ENCODE measurements at places on chromosomes 7 and 10. TPM values are rescaled to one million over a fixed set of nuclear protein-coding genes. Genes with fewer than 3 reads are reported as not detected.

GRCh38 chr10:88330174-88330573, 252.9 kb downstream of the RNLS start:
- peak; percentile 59 for DNase-seq

NPS gene
- not detected for total RNA-seq

GRCh38 chr10:88473989-88474883, 108.9 kb downstream of the RNLS start:
- DNase-seq = peak; percentile 48

DNA sequence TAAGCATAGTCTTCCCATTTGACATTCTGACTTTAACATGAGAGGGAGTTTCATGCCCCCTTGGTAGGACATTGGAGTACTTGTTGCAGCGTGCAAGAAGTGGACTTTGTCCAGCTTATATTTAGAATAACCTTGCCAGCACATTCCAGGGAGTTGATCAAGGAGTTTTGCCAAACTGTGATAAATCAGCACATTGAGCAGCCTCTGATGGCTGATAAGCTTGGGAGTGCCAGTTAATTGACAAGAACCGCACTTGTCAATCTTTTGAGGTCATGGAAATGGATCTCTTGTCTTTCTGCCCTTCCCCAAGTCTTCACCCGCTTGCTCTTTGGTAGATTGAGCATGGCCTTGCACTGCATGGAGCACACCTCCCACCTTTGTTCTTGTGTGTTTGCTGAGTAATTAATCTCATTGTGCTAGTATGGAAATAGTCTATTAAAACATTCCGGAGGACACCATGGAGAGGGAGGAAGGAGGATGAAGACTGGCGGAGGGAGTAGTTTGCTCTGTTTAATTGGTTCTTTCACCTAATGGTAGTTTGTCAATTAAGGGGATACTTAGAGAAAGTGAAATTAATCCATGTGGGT, 668.5 kb upstream of the GALNT17 start:
- no peak for DNase-seq

DNA sequence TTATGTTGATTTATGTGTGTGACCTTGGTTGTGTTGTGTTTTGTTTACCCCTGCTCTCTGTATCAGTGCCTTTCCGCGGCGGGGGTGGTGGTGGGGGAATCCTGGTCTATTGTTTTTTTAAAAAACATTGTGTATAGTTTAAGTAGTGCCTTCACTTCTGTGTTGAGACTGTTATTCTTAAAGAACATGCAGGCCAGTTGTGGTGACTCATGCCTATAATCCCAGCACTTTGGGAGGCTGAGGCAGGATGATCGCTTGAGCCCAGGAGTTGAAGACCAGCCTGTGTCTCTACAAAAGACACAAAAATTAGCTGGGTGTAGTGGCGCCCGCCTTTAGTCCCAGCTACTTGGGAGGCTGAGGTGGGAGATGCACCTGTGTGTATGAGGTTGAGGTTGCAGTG, 429.0 kb upstream of the LRGUK start:
- peak; percentile 20 for DNase-seq

DNA sequence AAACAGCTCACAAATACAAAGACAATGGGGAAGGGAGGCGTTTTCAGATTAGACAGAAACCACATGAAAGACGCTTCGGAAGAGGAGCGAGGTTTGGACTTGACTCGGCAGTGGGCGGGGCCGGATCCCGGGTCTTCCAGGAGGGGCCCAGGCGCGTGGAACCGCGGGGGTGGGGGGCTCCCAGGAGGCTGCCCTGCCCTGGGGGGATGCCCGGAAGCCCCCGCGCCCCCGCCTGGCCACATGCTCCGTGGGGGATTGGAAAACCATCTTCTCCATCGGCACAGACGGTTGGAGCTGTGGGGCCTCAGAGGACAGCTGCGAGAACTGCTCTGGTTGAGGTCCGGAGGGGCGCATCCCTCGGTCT, 186.0 kb upstream of the SHH start:
- no peak for DNase-seq

DNA sequence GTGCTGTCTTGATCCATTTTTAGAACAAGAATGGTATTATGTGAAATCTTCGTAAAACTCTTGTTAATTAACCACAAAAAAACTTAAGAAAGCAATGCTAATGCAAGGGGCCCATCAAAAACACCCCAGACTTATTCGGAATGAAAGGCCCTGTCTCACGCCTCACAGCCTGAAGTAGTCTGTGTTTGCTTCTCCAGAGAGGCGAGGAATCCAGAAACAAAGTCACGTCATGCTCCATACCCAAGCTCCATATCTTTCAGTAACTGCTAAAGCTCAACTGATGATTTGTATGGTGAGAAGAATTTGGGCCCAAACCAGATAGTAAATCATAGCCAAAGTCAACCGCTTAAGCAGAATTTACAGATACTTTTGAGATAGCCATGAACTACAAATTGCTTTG, 155.4 kb downstream of the ATE1 start:
- DNase-seq = no peak

DNA sequence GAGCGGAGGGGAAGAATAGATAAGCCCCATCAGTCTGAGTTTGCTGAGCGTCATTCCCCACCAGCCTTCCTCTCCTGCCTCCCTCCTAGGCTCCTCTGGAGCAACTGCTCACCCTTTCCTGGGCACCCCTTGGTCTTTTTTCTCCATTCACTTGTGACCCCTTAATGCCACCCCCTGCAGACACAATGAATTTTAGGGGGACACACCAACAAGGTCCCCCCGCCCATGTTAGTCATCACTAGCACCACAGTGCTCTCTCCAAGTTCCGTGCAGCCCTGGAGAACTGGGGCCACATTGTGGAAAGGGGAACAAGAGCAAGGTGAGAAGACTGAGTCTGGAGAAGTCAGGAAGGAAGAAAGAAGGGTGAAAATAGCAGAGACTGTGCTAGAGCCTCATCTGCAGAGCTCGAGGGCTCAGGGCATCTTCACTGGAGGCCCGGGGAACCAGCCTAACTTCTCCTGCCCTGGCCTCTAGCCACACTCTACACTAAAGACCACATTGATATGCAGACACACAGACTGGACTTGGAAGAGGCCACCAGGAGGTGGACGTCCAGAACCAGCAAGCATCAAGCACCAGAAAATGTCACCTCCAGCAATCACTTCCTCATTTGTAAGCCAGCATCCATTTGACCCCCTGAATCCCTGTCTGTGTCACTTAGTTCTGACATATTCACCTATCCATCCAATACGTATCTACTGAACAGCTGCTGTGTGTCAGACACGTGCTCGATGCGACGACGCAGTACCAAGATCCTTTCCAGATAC, 17.5 kb downstream of the RGR start:
- DNase-seq = no peak

LIPJ gene
- total RNA-seq = not detected

DNA sequence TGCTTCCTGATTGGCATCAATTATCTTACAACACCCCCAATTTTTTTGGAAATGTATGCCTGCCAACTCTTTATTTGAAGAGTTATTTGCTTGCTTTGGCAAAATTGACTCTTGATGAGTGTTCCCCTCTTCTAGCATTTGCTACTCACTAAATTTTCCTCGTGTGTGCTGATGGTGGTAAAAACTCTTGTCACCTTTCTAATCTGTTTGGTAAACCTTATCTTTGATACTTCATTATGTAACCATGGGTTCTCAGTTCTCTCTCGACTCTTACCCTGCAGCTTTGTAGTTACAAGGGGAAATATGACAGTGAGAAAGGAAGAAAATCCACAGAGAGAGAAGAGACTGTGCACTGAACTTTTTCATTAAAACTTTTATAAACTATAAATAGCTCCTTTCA, 102.5 kb downstream of the CDK14 start:
- DNase-seq = no peak

GRCh38 chr10:125035136-125035535, 93.2 kb downstream of the ZRANB1 start:
- DNase-seq = peak; percentile 92

DNA sequence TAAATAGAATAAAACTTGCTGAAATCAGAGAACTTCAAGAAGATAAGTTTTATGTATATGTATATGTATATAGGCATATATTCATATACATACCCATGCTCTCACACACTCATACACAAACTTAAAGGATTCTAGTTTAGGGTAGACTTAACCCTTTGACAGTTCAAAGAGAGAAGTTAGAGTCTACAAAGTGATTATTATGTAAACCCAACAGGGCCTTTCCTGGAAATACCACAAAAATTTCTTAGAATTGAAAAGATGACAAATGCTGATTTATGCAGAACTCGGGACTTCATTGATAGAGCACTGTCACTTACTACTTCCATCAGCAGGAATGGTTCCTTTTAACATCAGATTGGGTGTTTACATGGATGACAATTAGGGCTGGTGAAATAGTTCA, 763.5 kb downstream of the AUTS2 start:
- no peak for DNase-seq

GRCh38 chr7:8147760-8148463, 114.1 kb downstream of the ICA1 start:
- no peak for DNase-seq

- DNase-seq = no peak
Measured at GRCh38 chr10:130720235-130720634, 584.0 kb downstream of the GLRX3 start.

LOXL4 gene
- total RNA-seq = 1.2 TPM

GRCh38 chr7:12731775-12732174, 44.3 kb downstream of the ARL4A start:
- no peak for DNase-seq

DNA sequence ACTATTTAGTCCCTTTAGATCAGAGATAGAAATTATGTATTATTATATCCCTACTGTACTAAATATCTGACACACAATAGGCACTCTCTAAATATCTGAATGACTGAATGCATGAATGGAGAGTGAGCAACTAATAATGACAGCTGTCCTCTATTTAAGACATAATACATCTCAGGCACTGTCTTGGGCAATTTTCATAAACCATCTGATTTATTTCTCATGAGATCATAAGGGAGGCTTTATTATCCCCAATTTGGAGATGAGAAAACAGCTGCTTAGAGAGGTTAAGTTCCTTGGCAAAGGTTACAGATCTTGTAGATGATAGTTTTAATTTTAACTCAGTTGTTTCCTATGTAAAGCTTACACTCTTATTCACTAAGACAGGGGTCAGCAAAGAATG, 570.6 kb downstream of the GRM8 start:
- DNase-seq = no peak

DNA sequence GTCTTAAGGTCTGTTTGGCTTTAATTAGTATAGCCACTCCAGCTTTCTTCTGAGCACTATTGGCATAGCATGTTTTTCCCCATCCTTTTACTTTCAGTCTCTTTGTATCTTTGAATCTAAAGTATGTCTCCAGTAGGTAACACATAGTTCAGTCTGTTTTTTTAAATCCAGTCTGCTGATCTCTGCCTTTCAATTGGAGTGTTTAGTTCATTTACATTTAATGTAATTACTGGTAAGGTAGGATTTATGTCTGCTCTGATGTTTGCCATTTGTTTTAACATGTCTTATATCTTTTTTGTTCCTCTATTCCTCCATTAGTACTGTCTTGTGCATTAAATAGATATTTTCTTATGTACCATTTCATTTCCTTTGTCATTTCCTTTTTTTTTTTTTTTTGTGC, 72.5 kb downstream of the EXOC6 start:
- no peak for DNase-seq

- no peak for DNase-seq
Measured at GRCh38 chr10:89644691-89644966, 413 bp downstream of the PANK1 start.

ELMO1 gene
- 36.3 TPM for total RNA-seq

DNA sequence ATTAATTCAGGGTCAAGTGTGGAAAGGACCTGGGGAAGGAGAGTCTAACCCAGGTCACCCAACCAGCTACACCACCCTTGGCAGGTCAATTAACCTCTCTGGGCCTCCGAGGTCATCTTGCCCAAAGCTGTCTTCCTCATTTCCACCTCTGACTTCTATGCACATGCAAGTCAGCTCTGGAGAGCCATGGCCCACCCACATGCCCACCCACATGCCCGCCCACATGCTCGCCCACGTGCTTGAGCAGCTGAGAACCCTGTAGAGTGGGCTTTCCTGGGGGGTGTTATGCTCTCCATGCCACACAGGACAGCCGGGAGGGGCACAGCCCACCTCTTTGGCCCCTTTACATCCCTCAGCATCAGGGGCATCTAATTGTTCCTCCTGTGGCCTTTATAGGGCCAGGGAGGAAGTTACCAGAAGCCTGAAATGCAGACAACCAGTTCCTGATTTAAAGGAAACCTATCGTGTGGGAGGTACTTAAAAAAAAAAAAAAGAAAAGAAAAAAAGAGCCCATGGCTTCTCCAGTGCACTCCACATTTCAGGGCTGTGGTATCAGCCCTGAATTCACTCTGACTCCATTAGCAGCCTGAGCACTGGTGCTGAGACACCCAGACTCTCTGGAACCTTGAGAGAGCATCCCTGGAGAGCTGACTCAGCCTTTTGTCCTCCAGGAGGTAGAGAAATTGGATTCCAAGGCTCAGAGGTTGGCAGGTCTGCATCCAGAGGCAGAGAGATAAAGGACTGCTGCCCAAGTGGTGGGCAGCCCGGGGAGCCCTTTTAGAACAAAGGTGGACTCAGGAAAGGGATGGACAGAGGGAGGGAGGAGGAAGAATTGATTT, 176.2 kb upstream of the ZMIZ1 start:
- peak; percentile 21 for DNase-seq

DNA sequence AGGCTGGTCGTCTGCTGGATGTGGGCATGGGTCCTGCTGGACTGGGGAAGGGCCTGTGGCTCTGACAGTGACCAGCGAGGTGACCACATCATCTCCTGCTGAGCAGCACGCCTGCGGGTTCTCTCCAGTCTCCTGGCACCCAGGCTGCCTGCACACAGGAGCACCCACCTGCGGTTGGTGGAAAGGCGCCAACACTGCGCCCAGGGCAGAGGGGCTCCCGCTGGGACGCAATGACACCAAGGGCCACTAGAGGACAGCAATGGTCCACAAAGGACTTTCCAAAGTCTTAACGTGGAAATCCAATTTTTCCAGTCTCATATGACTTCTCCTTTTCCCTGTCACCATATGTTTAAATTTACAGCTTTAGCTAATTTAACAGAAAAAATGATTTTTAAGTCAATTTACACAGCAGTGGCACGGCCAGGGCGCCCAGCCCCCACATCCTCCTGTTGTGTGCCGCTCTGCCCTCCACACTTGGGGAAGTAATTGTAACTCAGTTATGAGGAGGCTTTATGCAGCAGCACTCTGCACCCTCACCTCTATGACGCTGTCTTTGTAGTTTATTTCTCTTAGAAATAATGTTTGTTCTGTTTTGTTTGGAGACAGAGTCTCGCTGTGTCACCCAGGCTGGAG, 38.1 kb downstream of the CFAP46 start:
- DNase-seq = peak; percentile 18

DNA sequence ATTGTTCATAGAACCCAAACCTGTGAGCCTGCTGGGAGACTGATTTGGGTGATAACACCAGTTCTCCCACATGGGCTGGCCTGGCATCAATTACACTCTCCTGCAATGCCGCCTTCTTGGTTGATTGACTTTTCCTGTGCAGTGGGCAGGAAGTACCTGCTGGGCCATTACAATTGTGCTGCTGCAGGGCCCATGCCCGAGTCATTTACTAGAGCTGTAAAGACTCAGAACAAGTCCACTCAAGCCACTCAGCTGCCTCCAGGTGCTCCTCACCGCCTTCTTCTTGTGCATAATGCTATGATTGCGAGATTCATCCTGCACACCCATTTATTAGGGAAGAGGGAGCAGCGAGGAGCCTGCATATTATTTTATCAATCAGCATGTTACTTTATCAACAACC, 264.0 kb downstream of the TCERG1L start:
- DNase-seq = no peak

GRCh38 chr10:114398587-114399331, 5.5 kb downstream of the AFAP1L2 start:
- no peak for DNase-seq

CPVL gene
- total RNA-seq = 0.64 TPM

Measured in M059J (cell line).